SHP77 (cell line): ENCODE measurements at places on chromosomes 4 and X.

GRCh38 chr4:81290813-81291212, 75.8 kb upstream of the PRKG2 start:
- DNase-seq: no peak

- DNase-seq: no peak
Measured at GRCh38 chr4:8393593-8394038, 46.9 kb downstream of the ACOX3 start.

DNA sequence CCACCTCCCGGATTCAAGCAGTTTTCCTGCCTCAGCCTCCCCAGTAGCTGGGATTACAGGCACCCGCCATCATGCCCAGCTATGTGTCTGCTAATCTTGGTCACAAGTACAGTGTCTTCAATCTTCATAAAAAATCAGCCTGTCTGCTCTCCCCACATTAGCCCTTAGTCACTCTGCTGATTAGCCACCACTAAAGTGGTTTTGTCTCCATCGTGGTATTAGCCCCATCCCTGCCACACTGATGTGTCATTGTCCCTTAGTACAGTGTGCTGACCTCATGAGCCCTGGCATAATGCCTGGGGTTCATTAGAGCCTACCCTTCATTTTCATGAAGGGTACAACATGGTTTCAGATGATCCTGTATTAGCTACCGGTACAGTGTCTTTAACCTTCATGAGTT, 49.9 kb downstream of the ZNF157 start:
- no peak for DNase-seq

GRCh38 chr4:66577922-66578321, 907.6 kb upstream of the EPHA5 start:
- peak; percentile 10 for DNase-seq

- no peak for DNase-seq
Measured at GRCh38 chr4:113222471-113222870, 173.0 kb downstream of the ANK2 start.

- DNase-seq: no peak
Measured at GRCh38 chr4:5749568-5749967, 38.6 kb downstream of the EVC start.

DNA sequence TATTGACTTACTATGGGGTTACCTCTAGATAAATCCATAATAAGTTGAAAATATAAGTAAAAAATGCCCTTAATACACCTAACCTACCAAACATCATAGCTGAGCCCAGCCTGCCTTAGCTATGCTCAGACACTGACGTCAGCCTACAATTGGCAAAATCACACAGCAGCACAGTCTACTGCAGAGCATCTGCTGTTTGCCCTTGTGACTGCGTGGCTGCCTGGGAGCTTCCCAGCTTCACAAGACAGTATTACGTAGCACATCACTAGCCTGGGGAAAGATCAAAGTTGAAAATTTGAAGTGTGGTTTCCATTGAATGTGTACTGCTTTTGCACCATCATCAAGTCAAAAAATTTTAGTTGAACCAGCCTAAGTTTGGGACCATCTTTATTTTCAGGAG, 8.8 kb downstream of the HTT-AS start:
- DNase-seq: peak; percentile 3

- DNase-seq: no peak
Measured at GRCh38 chrX:71056867-71057266, 11.3 kb downstream of the SNX12 start.

DNA sequence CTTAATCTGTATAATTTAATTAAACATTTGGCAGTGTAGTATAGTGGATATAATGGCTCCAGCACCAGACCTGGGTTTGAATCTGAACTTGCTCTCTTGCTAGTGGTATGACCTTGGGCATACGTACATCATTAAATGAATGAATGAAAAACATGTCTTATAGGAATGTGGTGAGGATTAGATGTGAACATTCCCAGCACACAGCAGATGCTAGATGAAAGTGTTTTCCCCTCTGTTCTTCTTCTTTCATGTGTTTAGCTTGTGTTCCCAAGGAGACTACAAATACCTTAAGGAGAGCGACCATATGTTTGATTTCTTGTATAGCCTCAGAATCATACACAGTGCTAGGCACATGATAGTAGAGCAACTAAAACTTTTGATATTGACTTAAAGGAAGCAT, 56.5 kb downstream of the CT47B1 start:
- no peak for DNase-seq

- DNase-seq: no peak
Measured at GRCh38 chr4:138977524-138977923, 38.1 kb upstream of the NOCT start.

GRCh38 chr4:25818371-25818871, 44.4 kb downstream of the SEL1L3 start:
- DNase-seq: no peak

DNA sequence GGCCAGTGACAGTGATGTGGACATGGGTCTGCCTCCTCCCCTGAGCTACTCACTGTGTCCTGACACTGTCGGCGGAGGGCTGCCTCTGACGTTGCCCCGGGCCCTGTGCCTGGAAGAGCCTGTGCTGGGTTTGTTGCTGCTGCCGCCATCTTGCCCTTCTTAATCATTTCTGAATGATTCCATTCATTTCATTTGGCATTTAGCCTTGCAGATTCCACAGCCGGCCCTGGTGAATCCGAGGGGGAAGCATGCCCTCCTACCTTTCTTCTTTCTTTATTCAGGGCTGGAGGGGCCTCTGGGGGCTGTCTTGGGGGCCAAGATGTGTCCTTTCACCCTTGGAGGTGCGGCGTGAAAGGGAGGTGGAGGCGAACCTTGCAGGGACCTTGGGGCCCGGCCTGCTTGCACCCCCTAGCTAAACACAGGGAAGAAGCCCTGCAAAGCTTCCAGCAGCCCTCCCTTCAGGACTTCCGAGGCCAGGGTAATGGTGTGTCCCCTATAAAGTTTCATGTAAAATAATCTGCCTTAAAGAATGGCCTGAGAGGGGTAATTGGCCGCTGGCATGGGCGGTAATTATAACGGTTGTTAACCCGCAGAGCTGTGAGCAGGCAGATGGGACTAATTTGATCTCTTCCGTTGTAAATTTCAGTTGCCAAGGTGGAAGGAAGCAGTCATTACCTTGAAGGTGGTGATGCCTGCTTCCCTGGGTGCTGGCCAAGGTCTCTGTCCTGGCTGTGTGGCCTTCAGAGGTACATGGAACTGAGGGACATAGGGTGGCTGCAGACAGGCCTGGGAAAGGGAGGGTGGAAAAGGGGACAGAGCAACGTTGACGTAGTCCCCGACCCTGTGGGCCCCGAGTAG, 92.3 kb downstream of the PSAPL1 start:
- DNase-seq: no peak

DNA sequence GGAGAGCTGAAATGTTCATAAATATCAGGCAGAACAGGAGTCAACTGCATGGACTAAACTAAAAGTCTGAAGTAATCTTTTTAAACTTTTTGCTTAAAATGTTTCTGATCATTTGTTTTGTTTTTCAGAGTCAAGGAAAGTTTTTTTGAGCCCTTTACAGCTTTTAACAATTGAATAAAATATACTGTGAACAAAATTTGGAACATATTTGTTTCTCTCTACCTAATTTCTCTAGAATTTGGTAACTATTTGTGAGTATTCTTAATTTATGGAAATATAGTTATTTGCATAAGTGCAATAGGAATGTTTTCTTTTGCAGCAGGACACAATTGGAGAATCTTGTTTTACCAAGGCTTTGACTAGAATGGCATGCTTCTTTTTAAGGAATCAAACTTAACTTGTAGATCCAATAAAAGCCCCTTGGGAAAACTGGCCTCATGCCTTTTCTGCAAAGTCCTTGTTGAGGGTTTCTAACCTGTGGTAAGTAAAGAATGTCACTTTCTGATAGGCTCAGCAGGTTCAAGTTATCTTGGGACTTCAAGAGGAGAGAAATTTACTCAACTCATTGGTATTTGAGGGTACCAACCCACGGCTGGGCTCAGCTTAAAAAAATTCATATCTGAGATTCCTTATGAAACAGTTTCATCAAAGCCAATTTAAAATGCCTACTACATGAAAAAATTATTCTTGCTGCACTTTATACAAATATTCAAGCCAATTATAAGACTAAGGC, 91.5 kb downstream of the UPRT start:
- DNase-seq: no peak

DNA sequence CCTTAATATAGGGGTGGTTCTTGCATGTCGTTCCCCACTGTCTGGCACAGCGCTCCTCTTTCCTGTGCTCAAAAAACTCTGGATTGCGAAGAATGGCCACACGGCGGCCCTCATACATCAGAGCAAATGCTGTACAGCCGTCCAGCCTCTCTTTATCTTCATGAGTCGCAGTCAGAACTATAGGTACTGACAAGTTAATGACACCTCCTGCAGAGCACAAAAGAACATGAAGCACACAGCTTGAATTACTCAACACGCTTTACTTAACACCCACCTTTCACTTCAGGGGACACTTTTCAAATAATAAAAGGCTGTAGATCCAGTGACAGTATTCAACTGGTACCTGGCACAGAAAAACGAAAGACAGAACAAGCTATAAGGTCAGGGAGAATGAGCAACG, 65.3 kb downstream of the PAPSS1 start:
- DNase-seq: no peak

- DNase-seq: no peak
Measured at GRCh38 chrX:13000301-13000811, 25.4 kb downstream of the TMSB4X start.

GRCh38 chr4:4440333-4441061, 53.6 kb downstream of the NSG1 start:
- DNase-seq: no peak

DNA sequence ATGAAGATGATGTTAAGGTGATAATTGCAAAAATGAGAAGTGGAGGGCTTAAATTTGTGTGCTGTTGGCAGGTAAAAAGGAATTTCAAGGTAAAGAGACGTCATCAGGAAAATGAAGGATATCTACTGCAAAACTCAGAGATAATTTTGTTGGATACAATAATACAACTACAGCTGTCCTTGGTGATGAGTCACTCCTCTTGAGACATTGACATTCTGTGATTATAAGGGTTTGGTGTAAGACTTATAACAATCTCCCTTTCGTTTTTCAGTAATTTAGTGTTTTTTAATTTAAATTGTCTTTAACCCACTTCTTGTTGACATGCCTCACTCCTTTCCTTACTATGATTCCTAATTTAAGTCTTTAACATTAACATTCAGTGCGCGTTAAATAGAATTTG, 1074.1 kb upstream of the SLIT2 start:
- DNase-seq: no peak

DNA sequence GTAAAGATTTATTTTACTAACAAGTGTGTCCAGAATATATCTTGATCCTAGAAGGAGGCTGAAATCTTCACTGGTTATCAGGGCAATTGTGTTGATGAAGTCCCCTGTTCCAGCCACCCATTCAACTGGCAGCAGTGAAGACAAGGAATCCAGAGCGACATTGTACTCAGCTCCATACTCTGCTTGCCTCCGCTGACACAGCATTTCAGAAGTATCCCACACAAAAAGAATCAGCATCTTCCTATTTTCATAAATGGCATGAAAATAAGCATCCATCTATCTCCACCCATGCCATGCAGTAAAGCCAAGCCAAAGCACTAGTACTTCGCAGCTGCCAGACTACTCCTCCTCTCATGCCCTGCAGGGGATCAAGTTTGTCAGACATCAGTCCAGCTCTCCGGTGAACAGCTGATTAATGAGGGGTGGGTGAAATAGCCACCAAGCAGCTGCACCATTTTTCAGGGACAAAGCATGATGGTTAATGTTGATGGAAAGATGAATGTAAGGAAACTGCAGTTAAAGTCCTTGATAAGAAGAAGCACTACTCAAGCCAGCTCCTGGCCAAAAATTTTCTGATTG, 54.0 kb downstream of the COL25A1 start:
- no peak for DNase-seq

DNA sequence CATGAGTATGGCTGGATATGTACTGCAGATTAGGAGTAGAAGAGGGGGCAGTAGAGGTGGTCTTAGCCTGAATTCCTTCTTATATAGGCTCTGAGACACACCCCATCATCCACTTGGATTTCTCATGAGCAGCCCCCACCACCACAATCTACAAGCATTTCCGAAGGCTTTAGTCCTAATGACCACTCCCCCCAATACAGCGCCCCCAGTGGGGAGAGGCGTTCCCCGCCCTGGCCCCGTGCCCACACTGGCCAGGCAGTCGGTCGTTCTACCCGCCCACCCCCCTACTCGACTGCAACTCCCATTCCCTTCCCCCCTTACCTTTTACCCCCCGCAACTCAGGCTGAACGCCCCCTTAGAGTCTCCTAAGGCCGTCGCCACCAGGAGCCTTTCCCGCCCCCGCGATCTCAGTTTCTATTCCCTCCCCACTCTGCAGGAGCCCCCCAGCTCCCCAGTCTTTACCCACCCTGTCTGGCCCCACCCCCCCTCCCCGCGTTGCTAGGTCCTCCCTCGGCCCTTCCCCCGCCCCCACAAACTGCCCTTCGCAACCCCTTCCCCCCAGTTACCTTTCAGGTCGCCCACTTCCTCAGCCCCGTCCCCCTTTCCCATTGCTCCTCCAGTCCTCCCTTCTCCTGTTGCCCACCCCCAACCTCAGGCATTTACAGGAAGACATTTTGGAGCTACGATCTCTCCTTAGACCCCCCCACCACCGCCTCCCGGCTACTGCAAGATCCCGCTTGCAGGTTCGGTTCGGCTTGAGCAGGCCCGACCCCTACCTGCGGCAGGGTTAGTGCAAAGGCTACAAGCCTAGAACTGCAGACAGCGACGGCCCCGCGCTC, 468 bp downstream of the ZMYM3 start:
- no peak for DNase-seq

DNA sequence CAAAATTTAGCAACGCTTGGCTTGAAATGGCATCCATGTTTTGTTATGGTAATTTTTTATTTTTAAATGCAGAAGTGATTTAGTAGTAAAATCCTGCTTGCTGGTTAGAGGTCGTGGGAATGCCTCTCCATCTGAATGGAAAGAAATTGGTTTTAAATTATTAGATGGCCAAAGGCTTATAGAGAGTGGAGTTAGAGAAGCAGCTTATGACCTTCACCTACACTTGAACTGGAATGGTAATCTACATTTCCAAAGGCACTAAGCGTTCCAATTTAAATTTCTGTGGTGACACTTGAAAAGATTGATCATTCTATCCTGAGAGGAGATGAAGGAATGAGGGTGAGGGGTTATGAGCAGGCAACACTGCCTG, 280.7 kb downstream of the RAPGEF2 start:
- no peak for DNase-seq

GRCh38 chr4:36189511-36190226, 54.6 kb downstream of the ARAP2 start:
- no peak for DNase-seq

- DNase-seq: no peak
Measured at GRCh38 chr4:28555866-28556265, 1695.2 kb downstream of the STIM2 start.

DNA sequence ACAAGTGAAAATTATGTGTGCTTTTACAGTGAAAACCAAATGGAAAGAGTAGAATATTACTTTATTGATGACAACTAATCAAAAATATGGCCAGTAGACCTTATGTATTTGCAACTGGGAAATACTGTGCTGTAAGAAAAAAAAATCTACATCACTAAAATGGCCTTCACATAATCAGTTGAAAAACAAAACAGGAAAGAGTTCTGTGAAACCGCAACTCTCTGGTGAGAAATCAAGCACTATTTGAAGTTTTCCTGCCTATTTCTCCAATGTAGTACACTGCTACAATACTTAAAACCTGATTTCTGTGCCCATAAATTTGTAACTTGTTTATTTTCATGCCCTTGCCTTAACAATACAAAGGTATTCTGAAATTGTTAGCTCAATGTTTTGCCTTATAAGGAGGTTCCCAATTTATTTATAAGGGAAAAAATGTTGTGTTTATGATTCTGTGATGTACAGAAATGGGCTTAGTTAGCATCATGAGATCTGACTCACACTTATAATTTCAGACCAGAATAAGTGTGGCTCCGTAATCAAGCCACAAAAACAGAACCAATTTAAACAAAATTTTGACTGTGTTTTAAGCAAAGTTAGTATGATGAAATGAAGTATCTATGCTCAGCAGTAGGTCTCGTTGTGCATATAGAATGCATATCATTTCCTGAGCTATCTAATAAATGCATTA, 147.1 kb downstream of the FAT4 start:
- no peak for DNase-seq
